ENCODE measurements at places on chromosomes 16 and 17.

DNA sequence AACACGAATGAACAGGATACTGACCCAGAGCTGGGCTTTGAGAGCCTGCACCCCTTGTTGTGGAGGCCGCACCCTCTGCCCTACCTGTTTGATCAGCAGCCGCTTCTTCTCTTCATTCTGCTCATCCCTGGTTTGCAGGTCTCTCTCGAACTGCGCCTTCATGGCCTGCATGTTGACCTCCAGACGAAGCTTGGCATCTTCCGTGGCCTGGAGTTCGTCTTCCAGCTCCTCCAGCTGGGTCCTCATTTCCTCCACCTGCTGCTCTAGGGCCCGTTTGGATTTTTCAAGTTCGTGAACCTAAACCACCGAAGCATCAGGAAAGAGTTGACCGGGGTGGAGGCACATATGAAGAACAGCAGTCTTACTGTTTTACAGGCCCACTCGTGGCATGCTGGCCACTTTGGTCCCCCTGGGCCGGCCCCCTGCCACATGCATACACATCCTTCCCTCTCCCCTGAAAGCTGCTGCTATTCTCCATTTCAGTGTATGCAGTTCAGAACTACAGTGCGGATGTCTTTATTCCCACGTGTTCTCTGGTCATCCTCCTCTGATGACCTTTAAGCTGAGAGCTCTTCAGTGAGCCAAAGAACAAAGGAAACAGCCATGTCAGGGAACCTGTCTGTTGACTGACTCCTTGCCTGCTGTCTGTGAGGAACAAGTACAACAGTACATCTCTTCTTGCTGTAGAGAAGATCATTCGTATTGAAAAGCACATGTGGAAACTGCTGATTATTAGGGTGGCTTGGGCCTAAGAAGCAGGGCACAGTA lies 54.8 kb downstream of the NDEL1 start:
- DNase-seq: no peak

DNA sequence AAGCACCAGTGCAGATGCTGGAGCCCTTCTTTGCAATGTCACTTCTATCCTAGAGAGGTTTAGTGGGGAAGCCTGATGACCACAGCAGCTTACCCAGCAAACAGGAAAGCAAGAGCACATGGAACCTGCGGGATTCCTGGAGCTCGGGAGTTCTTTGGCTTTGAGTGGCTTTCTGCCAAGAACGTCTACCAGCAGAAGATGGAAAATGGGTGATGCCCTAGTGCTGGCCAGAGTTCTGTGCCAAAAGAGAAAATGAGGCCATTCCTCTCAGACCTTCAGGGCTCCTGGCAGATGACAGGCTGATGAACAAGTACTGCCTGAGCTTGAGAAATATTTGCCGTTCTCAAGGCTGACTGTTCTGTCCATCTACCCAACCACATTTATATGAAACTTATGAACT lies 332.1 kb upstream of the CCL2 start:
- no peak for DNase-seq

- DNase-seq: no peak
Observed at GRCh38 chr16:5175266-5175665, 77.7 kb upstream of the EEF2KMT start.

GRCh38 chr17:80716986-80717719 lies 172.5 kb downstream of the RPTOR start:
- no peak for DNase-seq

DNA sequence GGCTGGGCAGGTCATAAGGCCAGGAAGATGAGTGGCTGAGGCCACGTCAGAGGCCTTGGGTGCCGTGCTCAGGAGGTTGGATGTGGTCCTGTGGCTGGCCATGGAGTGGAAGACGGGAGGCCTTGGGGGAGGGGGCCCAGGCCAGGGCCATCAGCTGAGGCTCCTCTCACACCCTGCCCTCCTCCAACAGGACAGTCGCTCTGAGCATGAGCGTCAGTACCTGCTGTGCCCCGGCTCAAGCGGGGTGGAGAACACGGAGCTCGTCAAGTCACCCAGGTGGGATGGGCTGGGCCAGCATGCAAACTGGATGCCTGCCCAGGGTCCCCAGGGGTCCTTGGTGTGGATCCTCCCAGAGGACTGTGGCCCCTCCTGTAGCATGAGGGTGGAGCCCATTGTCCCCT lies 19.2 kb downstream of the POLR3E start:
- no peak for DNase-seq

- no peak for DNase-seq
Observed at GRCh38 chr16:29729116-29729521, 16.7 kb downstream of the C16orf54 start.

DNA sequence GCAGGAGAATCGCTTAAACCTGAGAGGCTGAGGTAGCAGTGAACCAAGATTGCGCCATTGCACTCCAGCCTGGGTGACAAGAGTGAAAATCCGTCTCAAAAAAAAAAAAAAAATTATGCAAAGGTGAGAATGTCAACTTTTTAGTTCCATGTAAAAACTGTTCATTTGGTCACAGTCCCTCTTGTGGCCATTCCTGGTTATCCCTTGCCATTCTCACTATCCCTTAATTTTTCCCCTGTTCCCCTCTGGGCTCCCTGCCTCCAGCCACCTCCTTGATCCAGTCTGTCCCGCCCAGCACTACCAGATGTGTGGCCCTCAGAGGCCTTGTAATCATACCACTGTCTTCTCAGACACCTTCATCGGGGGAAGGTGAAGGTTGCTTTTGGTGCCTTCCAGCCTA lies 23.4 kb downstream of the DCAF7 start:
- DNase-seq: no peak

- peak; percentile 72 for DNase-seq
Observed at GRCh38 chr17:76074390-76075363, at the start of gene GALR2. Gene GALR2 (plus strand): TSS chr17:76074781. CDS start chr17:76074884, 103 bp downstream.

DNA sequence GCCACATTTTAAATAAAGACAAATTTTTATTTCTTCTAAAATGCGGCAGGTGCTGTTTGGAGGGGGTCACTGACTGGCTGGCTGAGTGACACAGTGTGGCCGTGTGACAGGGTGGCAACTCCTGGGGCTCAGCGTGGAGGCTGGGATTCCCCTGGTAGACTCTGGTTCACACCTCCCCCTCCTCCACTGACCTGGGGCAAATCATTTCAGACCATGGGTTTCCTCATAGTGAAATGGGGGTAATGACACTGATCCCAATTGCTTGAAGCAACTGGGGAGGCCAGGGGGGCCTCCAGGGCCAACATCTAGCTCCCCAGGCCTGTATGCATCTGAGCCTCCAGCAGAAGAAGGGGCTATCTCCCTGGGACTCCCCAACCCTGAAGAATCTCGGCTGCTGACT lies 6.6 kb downstream of the HSD11B2 start:
- DNase-seq: no peak
